ENCODE measurements at places on chromosomes 1 and 21. TPM values are rescaled to one million over a fixed set of nuclear protein-coding genes. Genes with fewer than 3 reads are reported as not detected.

E2F2 gene
- total RNA-seq: 6.5 TPM

BEND5 gene
- total RNA-seq: 1.9 TPM

ZBTB21 gene
- 6.3 TPM for total RNA-seq

LIN28A gene
- not detected for total RNA-seq

PDZK1 gene
- total RNA-seq: 5.0 TPM

CCDC181 gene
- total RNA-seq: 2.0 TPM

TOMM20 gene
- 123 TPM for total RNA-seq

S1PR1 gene
- 1.7 TPM for total RNA-seq

TNFRSF18 gene
- total RNA-seq: 3.1 TPM

NSUN4 gene
- total RNA-seq: 17.2 TPM

RAP1GAP gene
- total RNA-seq: 0.94 TPM

PRMT6 gene
- 25.0 TPM for total RNA-seq

TGFBR3 gene
- 3.8 TPM for total RNA-seq

UBXN10 gene
- 0.14 TPM for total RNA-seq

RNU1-2 gene
- total RNA-seq: under 0.01 TPM
